ENCODE measurements at places on chromosomes 1 and 21. TPM values are rescaled to one million over a fixed set of nuclear protein-coding genes. Genes with fewer than 3 reads are reported as not detected.

The CENPF gene
- total RNA-seq, result 0.32 TPM

The DENND2C gene
- total RNA-seq, result 2.8 TPM

The LY9 gene
- total RNA-seq, result 0.26 TPM

- no peak for DNase-seq
Observed at GRCh38 chr1:101323535-101323934, 86.7 kb downstream of the S1PR1 start.

- DNase-seq, result no peak
Observed at GRCh38 chr1:13694886-13695684, 4.9 kb upstream of the PRDM2 start.

GRCh38 chr1:192802406-192802805 lies 6.4 kb upstream of the RGS2 start:
- no peak for DNase-seq

DNA sequence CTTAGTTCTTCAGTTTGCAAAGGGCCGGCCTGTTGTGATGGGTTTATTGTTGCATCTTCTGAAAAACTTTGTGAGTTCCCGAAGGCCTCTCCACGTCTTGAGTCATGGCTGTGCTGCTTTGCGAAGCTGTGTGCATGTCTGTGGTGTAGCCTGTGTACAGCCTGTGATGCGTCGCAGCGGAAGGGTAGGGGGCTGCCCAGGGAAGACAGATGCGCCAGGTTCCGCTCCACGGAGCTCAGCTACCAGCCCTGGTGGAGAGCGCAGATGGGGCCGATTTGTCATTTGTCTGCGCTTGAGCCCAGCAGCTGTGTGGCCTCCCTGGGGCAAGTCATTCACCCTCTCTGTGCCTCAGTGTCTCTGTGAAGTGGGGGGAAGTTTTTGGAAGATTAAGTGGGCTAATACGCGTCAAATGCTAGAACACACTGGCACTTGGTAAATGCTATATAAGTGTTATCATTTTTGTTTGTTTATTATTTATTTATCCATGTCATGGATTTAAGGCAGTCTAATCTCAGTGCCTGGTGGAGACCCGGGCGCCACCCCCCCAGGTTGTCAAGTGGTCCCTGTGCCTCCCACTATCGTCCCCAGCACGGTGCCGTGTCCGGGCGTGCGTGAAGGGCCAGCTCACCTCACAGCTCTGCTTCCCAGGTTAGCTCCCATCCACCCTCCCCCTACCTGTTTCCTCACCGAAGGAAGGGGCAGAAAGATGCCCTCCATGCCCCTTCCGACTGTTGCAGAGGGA lies 8.4 kb downstream of the PDE9A start:
- DNase-seq, result no peak

DNA sequence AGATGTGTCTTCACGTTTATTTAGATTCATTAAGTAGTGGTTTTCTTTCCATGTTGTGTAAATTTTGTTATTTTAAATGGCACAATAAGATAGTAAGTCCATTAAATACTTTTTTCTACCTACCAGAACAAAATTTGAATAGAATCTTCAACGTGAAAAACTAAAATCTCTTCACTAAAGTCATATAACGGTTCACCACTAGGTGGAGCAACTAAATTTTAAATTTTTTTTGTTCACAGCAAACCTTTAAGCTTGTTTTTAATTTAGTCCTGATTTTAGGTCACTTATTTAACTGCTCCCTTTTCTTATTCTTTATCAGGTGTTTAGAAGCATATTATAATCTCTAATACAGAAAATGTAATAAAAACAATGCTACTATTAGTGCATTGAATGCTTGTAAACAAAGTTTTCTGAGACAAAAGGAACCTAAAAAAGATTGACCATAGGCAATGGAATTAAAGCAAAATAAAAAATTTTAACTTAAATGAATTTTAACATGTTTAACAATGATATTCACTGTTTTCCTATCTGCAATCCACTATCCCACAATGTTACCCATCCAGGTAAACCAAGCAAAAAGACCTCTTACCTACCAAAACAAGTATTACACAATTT lies 28.3 kb upstream of the PKN2 start:
- no peak for DNase-seq

- peak; percentile 42 for DNase-seq
Observed at GRCh38 chr21:35026617-35027562, 22.2 kb downstream of the RUNX1 start.

- no peak for DNase-seq
Observed at GRCh38 chr1:177880339-177880891, 89.4 kb downstream of the SEC16B start.

DNA sequence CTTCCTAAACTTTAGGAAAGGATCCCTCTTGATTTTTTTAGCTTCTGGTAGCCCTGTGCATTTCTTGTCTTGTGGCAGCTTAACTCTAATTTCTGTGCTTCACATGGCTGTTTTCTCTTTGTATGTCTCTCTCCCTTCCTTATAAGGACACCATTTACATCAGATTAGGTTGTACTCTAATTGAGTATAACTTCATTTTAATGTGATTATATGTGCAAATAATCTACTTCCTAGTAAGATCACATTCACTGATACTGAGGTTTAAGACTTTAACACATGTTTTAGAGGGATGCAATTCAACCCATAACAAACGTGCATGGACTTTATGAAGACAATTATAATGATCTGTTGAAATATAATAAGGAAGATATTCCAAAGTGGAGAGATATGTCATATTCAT lies 46.7 kb downstream of the RGS4 start:
- no peak for DNase-seq

- DNase-seq, result no peak
Observed at GRCh38 chr1:33097762-33098161, 16.8 kb downstream of the AZIN2 start.

DNA sequence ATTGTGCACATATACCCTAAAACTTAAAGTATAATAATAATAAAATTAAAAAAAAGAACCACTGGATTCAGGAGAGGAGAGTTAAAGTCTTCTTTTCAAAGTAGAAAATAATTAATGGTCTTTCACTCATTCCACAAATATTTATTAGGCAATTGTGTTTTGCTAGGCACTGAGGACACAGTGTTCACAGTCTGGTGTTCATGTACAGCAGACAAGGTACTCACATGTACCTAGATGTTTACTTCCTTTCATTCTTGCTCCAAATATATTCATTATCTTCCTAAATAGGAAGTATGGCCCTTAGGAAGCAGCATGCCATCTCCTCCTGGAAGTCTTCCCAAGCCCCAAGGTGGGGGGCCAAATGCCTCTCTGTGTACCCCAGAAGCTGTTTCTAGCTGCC lies 265.0 kb downstream of the NPHP4 start:
- DNase-seq, result no peak

GRCh38 chr1:221667504-221667903 lies 74.4 kb downstream of the DUSP10 start:
- DNase-seq, result no peak

- no peak for DNase-seq
Observed at GRCh38 chr21:17693801-17694200, 81.1 kb upstream of the BTG3 start.

GRCh38 chr1:114215436-114215835 lies 61.8 kb upstream of the SYT6 start:
- DNase-seq, result no peak

Measured in heart right ventricle (tissue), 16 donors.